Ovary (tissue), 10 donors: ENCODE measurements at places on chromosomes 5 and 9. TPM values are rescaled to one million over a fixed set of nuclear protein-coding genes. Genes with fewer than 3 reads are reported as not detected.

GPR151 gene
- not detected for total RNA-seq

SOHLH1 gene
- total RNA-seq: not detected

DMGDH gene
- 4.2 TPM for total RNA-seq

TAF9 gene
- 39.9 TPM for total RNA-seq

MRPS27 gene
- total RNA-seq: 48.5 TPM

SLC25A2 gene
- not detected for total RNA-seq

IL4 gene
- not detected for total RNA-seq

UBE2QL1 gene
- total RNA-seq: 0.65 TPM

FRMD3 gene
- 2.6 TPM for total RNA-seq

N4BP3 gene
- total RNA-seq: 0.69 TPM

LHX3 gene
- total RNA-seq: not detected

SCGB3A2 gene
- total RNA-seq: 0.47 TPM

KYAT1 gene
- 6.1 TPM for total RNA-seq

BTF3 gene
- total RNA-seq: 975 TPM

UAP1L1 gene
- total RNA-seq: 3.2 TPM

GPX3 gene
- 154 TPM for total RNA-seq

FGF10 gene
- 24.0 TPM for total RNA-seq

SPRY4 gene
- 1.9 TPM for total RNA-seq

SIGMAR1 gene
- 47.2 TPM for total RNA-seq

HTR4 gene
- not detected for total RNA-seq

CEL gene
- total RNA-seq: 2.9 TPM

CCDC127 gene
- 6.0 TPM for total RNA-seq

FAM153A gene
- total RNA-seq: 5.2 TPM

PTGES gene
- total RNA-seq: 0.93 TPM

ANKRD18B gene
- total RNA-seq: not detected

KLF4 gene
- 98.6 TPM for total RNA-seq

GDF9 gene
- total RNA-seq: 0.31 TPM

TUT7 gene
- total RNA-seq: 18.1 TPM

GPRIN1 gene
- 0.32 TPM for total RNA-seq

PCDHGA11 gene
- 3.2 TPM for total RNA-seq

ZNF883 gene
- 2.1 TPM for total RNA-seq

AGXT2 gene
- total RNA-seq: 0.10 TPM

NUTM2F gene
- not detected for total RNA-seq

CCNJL gene
- 3.8 TPM for total RNA-seq

DPYSL3 gene
- total RNA-seq: 219 TPM

VCAN gene
- total RNA-seq: 2.2 TPM

COL5A1 gene
- 79.6 TPM for total RNA-seq

PRSS3 gene
- not detected for total RNA-seq

SLC45A2 gene
- total RNA-seq: 0.15 TPM
